Right lung (tissue), 10 donors: ENCODE measurements at places on chromosomes 11 and 22.

GRCh38 chr11:78067704-78068103 lies 4.0 kb downstream of the THRSP start:
- DNase-seq, result no peak

GRCh38 chr22:19951346-19951745 lies 9.7 kb upstream of the TXNRD2 start:
- no peak for DNase-seq

DNA sequence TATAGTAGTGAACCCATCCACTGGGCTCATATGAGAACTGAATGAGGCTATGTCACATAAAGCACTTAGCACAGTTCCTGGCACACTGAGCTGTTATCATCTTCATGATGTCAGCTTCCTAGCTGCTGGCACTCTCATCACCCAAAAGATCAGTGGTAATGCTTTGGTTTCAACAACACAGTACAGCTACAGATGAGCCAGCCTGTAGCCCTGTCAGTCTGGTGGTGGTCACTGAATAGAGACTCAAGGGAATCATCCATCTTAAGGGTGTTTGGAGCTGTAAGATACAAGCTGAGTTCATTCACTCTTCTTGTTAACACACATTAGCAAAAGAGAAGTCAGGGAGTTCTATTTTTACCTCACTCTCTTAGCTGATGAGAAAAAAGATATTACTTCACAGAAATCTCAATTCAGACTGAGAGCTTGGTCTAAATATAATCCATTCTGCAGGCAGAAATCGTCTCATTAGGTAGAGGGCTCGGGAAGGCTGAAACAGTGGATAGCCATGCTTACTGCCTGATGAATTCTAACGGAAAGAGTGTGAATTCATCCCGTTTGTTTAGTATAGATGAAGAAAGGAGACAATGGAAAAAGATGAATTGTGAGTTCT lies 6.3 kb upstream of the SLC1A2 start:
- DNase-seq, result no peak

- DNase-seq, result no peak
Measured at GRCh38 chr11:8828580-8829361, 82.2 kb upstream of the AKIP1 start.

GRCh38 chr22:39493759-39494158 lies 8.3 kb upstream of the MIEF1 start:
- DNase-seq, result no peak

GRCh38 chr11:10390375-10390774 lies 64.7 kb upstream of the AMPD3 start:
- DNase-seq, result no peak

DNA sequence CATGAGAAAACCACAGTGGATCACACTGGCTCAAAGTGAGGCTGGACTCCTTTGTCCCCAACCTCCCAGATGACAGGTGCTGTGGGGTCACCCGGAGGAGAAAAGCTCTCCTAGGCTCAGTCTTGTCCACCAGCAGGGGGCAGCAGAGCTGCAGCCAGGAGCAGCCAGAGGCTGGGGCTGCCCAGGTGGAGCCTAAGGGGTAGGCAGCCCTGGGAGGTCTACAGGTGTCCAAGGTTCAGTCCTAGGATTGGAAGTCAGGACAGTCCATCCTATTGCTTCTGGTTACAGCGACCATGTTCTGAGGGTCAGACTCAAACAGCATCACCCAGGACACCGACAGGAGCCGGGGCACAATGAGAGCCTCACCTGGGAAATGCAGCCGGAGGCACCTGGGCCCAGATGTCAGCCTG lies 77.6 kb upstream of the IGLL5 start:
- DNase-seq, result no peak

DNA sequence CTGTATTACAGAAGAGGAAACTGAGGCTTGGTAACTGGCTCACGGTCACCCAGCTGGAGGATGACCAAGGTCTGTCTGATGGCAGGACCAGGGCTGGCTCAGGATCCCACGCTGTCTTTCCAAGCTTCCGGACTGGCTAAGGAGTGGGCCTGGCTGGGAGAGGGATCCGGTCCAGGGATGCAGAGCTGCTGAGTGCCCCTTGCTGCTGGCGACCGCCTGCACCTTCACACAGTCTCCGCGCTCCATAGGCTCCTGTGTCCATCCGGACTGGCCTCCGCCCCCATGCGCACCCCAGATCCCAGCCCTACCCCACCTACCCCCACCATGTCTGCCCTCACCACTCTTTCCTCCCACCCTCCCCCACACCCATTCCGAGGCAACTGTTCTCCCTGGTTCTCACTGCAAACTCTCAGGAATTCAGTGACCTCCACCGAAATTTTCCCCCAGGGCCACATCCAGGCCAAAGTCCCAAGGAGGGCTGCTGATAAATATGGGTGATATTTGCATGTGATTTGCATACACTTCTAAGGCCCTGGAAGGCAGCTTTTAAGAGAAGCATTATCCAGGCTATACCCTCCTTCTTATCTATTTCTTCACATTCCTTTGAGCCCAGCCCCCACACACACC lies 48.5 kb upstream of the SLC35C1 start:
- DNase-seq, result no peak

GRCh38 chr11:18271206-18271605 lies 5.1 kb downstream of the SAA1 start:
- DNase-seq, result no peak

DNA sequence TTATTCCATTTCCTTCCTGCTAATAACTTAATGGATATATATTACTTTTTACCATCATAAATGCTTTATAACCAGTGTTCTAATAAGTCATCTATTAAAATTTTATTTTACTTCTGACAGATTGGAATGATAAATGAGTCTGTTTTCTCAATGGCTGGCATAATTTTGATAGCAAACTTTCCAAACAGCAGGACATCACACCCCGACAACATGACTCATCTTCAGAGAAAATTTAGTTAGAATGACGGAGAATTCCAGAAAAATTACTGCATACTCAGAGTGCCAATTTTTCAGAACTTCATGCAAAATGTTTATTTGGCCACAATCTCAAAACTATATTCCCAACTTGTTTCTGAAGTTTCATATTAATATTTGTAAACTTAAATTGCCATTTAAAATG lies 174.4 kb downstream of the SWAP70 start:
- no peak for DNase-seq

DNA sequence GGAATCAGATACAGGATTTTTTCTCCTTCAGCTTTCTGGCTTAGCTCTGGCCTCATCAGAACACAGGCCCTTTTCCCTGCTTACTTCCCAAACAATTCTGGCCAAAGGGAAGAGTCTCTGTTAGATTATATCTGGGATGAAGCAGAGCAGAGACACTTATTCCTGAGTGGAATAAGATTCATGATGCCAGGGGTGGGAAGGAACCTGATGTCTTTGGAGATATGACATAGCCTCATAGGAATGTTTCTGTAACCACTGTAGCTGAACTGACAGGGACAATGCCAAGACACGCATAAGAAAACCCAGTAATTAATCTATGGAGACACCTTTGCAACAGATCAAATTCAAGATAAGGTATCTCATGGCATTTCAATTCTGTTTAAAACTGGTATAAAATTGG lies 177.1 kb upstream of the RAG2 start:
- no peak for DNase-seq

- no peak for DNase-seq
Measured at GRCh38 chr11:8222820-8223512, 40.7 kb downstream of the LMO1 start.

GRCh38 chr11:35629914-35630313 lies 11.7 kb downstream of the FJX1 start:
- DNase-seq, result no peak

GRCh38 chr11:18739685-18740084 lies 13.7 kb upstream of the IGSF22 start:
- DNase-seq, result no peak

- no peak for DNase-seq
Measured at GRCh38 chr22:19180234-19180633, 1.7 kb upstream of the SLC25A1 start.

- no peak for DNase-seq
Measured at GRCh38 chr11:10440401-10440800, 14.7 kb upstream of the AMPD3 start.

DNA sequence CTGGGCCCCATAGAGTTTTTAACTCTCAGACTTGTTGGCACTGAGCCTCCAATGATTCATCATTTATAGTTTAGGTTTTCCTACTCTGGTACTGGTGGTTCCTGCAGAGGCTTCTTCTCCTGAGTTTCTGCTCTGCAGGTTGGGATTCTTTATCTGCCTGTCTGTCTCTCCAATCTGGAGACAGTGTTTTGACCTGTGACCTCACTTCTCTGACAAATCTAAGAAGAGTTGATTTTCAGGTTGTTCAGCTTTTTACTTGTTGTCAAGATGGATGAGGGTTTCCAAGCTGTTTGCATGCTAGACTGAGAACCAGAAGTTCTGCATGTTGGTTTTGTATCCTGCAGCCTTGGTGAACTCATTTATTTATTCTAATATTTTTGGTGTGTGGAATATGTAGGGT lies 63.9 kb downstream of the JAM3 start:
- DNase-seq, result no peak

- DNase-seq, result no peak
Measured at GRCh38 chr11:114145166-114145775, 85.8 kb downstream of the ZBTB16 start.

GRCh38 chr11:72643547-72643946 lies 30.7 kb downstream of the PDE2A start:
- no peak for DNase-seq

GRCh38 chr22:38292694-38293093 lies 19.9 kb upstream of the TMEM184B start:
- DNase-seq, result no peak

DNA sequence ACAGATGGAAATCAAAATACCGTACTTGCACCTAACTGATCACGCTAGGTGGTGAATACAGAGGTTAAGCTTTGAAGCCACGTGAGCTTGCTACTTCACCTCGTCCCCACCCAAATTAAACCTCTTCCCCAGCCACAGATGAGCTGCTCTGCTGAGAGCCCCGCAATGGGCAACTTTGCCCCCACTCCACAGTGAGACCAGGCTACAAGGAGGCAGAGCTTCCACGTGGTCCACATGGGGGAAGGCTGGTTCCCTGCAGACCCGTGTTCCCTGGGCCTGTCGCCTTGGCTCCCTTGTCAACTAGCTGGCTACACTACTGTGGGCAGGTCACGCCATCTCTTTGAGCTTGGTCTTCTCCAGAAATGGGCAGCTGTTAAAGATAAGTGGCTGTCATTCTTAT lies 10.9 kb downstream of the CD5 start:
- DNase-seq, result no peak

- no peak for DNase-seq
Measured at GRCh38 chr22:39814899-39815298, 78.7 kb downstream of the ENTHD1 start.

DNA sequence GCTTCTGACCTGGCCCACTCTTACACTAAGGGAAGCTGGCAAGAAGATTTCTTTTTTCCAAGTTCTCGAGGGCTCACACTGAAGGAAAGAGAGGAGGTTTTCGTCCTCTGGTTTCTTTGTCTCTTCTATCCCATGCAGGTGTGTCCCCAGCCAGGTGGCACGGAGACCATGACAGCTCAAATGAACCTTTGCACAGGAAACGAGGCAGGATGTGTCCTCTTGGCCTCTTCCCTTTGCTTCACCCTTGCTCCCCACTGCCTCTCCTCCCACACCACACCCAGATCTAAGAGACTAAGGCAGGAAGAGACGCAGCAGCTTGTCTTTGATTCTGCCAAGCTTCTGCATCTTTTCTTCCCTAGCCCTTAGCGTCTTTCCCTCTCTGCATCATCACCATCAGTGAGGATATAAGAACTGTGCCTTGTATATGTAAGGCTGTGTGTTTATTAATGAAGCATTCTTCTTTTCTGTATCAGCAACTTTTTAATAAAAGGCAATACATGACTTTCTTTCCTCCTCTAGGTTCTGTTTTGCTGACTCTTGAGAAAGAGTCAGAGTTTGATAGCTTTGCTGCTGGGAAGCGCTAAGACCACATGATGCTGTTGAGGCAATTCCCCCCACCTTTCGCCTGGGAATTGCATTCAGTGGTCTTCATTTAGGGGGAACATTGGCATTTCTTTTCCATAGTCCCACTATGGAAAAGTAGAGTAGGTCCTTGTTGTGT lies 56.0 kb upstream of the PARVA start:
- no peak for DNase-seq

DNA sequence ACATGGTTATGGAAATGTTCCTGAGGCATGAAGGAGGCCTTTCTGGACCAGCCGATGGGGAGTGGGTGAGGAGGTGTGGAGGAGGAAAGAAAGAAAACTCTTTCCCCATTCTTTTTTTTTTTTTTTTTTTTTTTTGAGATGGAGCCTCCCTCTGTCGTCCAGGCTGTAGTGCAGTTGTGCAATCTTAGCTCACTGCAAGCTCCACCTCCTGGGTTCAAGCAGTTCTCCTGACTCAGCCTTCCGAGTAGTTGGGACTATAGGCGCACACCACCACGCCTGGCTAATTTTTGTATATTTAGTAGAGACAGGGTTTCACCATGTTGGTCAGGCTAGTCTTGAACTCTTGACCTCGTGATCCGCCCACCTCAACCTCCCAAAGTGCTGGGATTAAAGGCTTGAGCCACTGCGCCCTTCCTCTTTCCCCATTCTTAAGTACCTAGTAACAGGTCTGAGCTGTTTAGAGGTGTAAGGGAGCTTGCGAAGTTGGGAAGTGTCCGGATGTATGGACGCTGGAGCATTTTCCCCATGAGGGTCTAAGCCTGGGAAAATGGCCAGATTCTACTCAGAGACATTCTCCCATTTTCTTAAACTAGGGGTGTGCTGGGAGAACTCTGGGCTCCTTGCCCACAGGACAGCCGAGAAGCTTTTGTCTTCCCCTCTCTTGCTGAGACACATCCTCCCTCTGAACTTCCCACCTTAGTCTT lies 135.8 kb downstream of the TEAD1 start:
- DNase-seq, result no peak

DNA sequence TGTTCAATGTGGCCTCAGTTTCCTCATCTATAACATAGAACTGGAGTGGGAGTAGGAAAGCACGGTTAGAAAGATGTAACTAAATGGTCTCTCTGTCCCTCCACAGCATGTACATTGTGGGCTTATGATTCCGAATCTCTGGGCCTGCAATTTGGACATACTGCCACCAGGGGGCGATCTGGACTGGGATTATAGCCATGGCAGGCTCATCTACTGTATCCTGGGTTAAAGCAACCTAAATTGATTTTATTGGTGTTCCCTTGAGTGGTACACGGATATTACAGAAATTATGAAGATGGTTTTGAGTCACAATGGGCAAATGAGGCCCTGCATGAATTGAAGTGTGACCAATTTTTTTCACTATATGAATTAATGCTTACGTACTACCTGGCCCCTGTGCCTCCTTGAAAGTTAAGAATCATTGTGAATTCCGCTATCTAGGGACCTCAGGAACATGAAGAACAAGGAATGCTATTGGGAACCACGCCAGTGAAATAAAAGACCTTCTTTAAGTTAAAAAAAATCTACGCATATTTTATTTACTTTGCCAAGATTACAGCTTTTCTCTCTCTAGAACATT lies 32.9 kb downstream of the TST start:
- no peak for DNase-seq

GRCh38 chr11:35856756-35857155 lies 87.1 kb upstream of the LDLRAD3 start:
- DNase-seq, result no peak

DNA sequence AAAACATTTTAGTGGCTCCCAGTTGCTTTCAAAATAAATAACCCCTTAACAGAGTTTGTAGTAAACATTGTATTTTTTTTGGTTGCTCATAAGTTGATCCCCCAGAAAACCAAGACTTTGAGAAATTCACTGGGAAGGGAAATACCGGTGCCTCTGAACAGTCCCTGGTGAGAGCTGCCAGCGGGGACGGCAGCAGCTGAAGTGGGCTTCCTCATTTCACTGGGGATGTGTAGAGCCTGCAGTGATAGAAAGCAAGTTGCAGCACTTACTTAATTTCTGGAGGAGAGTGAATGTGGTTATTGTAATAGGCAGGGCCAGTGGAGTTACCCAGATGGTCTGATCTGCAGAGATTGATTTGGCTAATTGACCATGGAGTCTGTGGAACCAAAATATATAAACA lies 18.6 kb upstream of the MCHR1 start:
- no peak for DNase-seq

GRCh38 chr22:29342177-29342576 lies 26.7 kb upstream of the RASL10A start:
- no peak for DNase-seq
